Lung (tissue), 17 donors: ENCODE measurements at places on chromosomes 1 and 21. TPM values are rescaled to one million over a fixed set of nuclear protein-coding genes. Genes with fewer than 3 reads are reported as not detected.

Gene CNST
- 10.5 TPM for polyA plus RNA-seq

Gene LCE1B
- polyA plus RNA-seq, result not detected

Gene DISP3
- polyA plus RNA-seq, result 0.07 TPM

Gene RGS8
- 0.02 TPM for polyA plus RNA-seq

Gene COL6A1
- 107 TPM for polyA plus RNA-seq

Gene ETV3L
- polyA plus RNA-seq, result not detected

- DNase-seq, result no peak
Observed at GRCh38 chr1:245396615-245397014, 241.8 kb downstream of the KIF26B start.

GRCh38 chr21:46122237-46122671, 24.3 kb downstream of the COL6A2 start:
- DNase-seq, result no peak
